Sigmoid colon (tissue), 7 donors: ENCODE measurements at places on chromosomes 3 and 15. TPM values are rescaled to one million over a fixed set of nuclear protein-coding genes. Genes with fewer than 3 reads are reported as not detected.

- no peak for DNase-seq
- no peak overlapping the region for H3K4me3 ChIP-seq
- no peaks in the 10 kb centered on the region for H3K4me1 ChIP-seq
- H3K27me3 ChIP-seq, result no peaks in the 10 kb centered on the region
- H3K36me3 ChIP-seq, result peaks cover 28% of the 10 kb centered on the region
- no peak overlapping the region for H3K27ac ChIP-seq
Observed at GRCh38 chr3:94083261-94083660, 20.4 kb downstream of the NSUN3 start.

GRCh38 chr3:151460228-151460627, 633 bp downstream of the IGSF10 start:
- no peak overlapping the region for H3K27ac ChIP-seq
- DNase-seq, result no peak
- peaks cover 10% of the 10 kb centered on the region for H3K4me1 ChIP-seq
- peak overlapping the region; percentile 61 for H3K4me3 ChIP-seq
- no peaks in the 10 kb centered on the region for H3K27me3 ChIP-seq
- H3K36me3 ChIP-seq, result no peaks in the 10 kb centered on the region

DNA sequence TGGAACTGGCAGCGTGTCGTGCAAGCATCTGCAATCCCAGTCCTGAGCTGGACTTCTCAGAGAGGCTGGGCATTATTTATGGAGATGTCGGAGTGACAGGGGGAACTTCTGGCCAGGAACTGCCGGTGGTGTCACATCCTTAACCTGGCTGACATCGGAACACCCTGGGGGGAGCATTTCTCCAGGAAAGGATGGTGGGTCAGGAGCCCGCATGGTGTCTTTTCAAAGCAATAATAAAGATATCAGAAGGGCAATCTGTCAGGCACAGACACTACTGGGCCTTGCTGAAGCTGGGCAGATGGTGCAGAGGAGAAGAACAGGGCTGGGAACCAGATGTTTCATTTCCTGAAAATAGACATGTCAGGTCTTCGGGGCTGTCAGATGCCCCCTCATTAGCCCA, 133.5 kb downstream of the WNT7A start:
- H3K27me3 ChIP-seq, result peaks cover 12% of the 10 kb centered on the region
- no peaks in the 10 kb centered on the region for H3K36me3 ChIP-seq
- no peak overlapping the region for H3K4me3 ChIP-seq

GRCh38 chr15:50778086-50778485, 12.6 kb upstream of the SPPL2A start:
- no peak overlapping the region for H3K4me3 ChIP-seq
- H3K27ac ChIP-seq, result no peak overlapping the region
- no peak for DNase-seq
- H3K27me3 ChIP-seq, result no peaks in the 10 kb centered on the region
- H3K36me3 ChIP-seq, result no peaks in the 10 kb centered on the region
- H3K4me1 ChIP-seq, result no peaks in the 10 kb centered on the region

DNA sequence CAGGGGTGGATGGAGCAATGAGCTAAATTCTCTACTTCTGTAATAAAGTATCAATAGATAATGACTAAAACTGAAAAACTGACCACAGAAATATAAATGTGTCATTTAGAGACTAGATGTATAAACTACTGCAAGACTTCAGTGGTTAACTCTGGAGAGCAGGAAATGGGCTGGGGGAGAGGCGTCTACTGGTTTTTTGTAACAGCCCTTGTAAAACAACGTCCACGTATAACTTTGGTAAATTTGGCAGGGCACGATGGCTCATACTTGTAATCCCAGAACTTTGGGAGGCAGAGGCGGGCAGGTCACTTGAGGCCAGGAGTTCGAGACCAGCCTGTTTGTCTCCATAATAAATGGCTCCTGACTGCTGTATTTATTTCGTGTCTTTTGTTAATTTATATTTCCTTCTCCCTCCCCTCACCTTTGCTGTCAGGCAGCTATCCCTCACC, 12.5 kb downstream of the RAB27A start:
- no peak overlapping the region for H3K27ac ChIP-seq
- DNase-seq, result no peak

- H3K4me1 ChIP-seq, result no peaks in the 10 kb centered on the region
- peak; percentile 85 for DNase-seq
- H3K36me3 ChIP-seq, result peaks cover 11% of the 10 kb centered on the region
- peak within 1 kb of the TSS; percentile 85 for H3K27ac ChIP-seq
- no peaks in the 10 kb centered on the region for H3K27me3 ChIP-seq
Observed at GRCh38 chr15:90201130-90201943, at the start of gene SEMA4B. TSS of gene SEMA4B (plus strand) at chr15:90201330. CDS start at chr15:90201579, 249 bp downstream.

GRCh38 chr15:79886124-79886523, 10.7 kb downstream of the MTHFS start:
- no peaks in the 10 kb centered on the region for H3K36me3 ChIP-seq
- no peaks in the 10 kb centered on the region for H3K4me1 ChIP-seq
- no peak overlapping the region for H3K27ac ChIP-seq
- no peaks in the 10 kb centered on the region for H3K27me3 ChIP-seq
- DNase-seq, result no peak

The CASR gene
- under 0.01 TPM for total RNA-seq

DNA sequence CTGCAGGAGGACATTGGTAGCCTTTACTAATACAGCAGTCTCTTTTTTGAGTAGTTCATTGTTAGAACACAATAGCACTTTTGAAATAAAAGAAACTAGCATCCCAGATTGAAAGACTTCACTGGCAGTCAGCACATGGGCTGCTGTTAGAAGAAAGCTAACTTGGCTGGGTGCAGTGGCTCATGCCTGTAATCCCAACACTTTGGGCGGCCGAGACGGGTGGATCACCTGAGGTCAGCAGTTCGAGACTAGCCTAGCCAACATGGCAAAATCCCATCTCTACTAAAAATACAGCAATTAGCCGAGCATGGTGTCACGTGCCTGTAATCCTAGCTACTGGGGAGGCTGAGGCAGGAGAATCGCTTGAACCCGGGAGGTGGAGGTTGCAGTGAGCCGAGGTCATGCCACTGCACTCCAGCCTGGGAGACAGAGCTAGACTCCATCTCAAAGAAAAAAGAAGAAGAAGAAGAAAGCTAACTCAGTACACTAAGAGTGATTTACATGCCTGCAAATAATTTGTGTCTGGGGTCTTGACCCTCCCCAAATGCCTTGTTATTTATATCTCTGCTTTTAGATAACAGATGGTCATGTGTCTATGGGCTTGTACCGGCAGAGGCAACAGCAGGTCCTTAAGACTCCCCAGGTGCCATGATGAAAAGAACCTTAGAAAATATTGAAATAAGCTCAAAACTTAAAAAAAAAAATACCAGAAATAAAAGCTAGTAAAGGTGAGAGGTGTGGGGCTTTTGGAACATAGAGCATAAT, 9.7 kb downstream of the TPM1 start:
- peaks cover 42% of the 10 kb centered on the region for H3K36me3 ChIP-seq
- no peaks in the 10 kb centered on the region for H3K27me3 ChIP-seq
- DNase-seq, result no peak
- no peak overlapping the region for H3K4me3 ChIP-seq
- H3K27ac ChIP-seq, result peak overlapping the region; percentile 99
- peaks cover 80% of the 10 kb centered on the region for H3K4me1 ChIP-seq

GRCh38 chr3:194009019-194009418, 126.9 kb upstream of the HES1 start:
- no peaks in the 10 kb centered on the region for H3K27me3 ChIP-seq
- no peak for DNase-seq
- H3K36me3 ChIP-seq, result no peaks in the 10 kb centered on the region
- H3K4me1 ChIP-seq, result peaks cover 3% of the 10 kb centered on the region
- no peak overlapping the region for H3K27ac ChIP-seq

- H3K4me3 ChIP-seq, result no peak overlapping the region
- H3K4me1 ChIP-seq, result no peaks in the 10 kb centered on the region
- no peak for DNase-seq
- H3K27me3 ChIP-seq, result no peaks in the 10 kb centered on the region
- H3K27ac ChIP-seq, result no peak overlapping the region
Observed at GRCh38 chr15:69002783-69003182, 11.7 kb upstream of the NOX5 start.

DNA sequence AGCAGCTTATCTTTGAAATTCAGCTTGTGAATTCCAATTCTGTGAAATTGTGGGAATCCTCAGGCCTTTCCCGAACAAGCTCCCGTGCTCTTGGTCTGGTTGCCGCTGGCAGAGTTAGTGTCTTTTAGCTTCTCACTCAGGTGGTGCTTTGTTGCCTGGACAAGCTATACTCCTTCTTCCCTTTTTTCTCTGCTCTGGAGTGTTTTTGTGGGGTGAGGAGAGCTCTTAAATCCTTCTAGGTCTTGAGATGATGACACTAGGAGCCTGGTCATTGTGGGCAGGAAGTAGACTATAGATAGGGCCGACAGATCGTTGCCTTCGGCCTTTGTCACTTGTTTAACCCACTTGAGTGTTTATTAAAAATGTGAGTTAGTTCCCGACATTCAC, 93.8 kb downstream of the SLCO3A1 start:
- DNase-seq, result no peak
- peaks cover 36% of the 10 kb centered on the region for H3K4me1 ChIP-seq
- H3K36me3 ChIP-seq, result no peaks in the 10 kb centered on the region
- no peaks in the 10 kb centered on the region for H3K27me3 ChIP-seq

The SNTN gene
- total RNA-seq, result not detected

DNA sequence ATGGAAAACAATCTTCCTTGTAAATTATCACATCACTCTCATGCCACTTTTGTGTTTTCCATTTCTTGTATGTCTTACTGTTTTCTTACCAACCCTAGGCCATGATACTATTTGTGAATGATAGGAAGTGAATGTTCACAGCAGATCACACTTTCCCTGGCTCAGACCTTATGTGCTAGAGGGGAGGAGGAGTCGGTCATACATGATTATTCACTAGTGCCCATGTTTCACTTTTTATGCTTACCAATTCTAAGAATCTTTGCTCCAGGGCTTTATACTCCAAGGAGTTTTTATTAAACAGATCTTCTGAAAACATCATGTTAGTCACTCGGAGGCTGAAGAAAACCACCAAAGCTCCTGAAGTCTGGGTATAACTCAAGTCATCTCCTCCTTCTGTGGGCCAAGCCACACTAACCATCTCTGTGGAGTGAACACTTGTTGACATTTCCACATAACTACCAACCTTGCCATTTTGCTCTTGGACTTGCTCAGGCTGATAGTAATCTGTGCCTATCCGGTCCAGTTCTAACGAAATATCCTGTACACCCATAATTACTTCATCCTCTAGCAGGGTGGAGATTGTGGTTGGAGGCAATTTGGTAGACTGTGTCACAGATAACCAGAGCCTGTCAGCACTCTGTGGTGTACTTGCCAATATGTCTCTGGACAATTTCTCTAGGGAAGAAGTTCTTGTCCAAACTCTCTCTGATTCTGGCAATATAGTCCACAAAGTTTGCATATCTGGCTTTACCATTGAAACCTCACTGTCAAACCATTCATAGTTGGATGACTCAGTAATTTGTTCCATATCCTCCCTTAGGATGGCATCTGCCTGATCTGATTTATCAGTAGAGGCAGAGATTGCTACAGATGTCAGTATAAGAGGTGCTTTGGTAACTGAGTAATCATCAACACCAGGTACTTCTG, 76.8 kb downstream of the IMPG2 start:
- peaks cover 4% of the 10 kb centered on the region for H3K4me1 ChIP-seq
- no peak for DNase-seq
- no peaks in the 10 kb centered on the region for H3K36me3 ChIP-seq

- peak overlapping the region; percentile 90 for H3K27ac ChIP-seq
- DNase-seq, result no peak
Observed at GRCh38 chr3:53044371-53044710, 1.5 kb downstream of the SFMBT1 start.

The UTS2B gene
- total RNA-seq, result 0.71 TPM

GRCh38 chr3:152271501-152272236, 2.9 kb downstream of the MBNL1 start:
- H3K4me3 ChIP-seq, result peak overlapping the region; percentile 80
- H3K36me3 ChIP-seq, result no peaks in the 10 kb centered on the region
- no peak for DNase-seq
- H3K4me1 ChIP-seq, result peaks cover 45% of the 10 kb centered on the region
- peak overlapping the region; percentile 99 for H3K27ac ChIP-seq
- no peaks in the 10 kb centered on the region for H3K27me3 ChIP-seq

- H3K36me3 ChIP-seq, result no peaks in the 10 kb centered on the region
- H3K4me1 ChIP-seq, result no peaks in the 10 kb centered on the region
- H3K27me3 ChIP-seq, result no peaks in the 10 kb centered on the region
- H3K4me3 ChIP-seq, result no peak overlapping the region
- no peak overlapping the region for H3K27ac ChIP-seq
- DNase-seq, result no peak
Observed at GRCh38 chr3:45756055-45756454, 40.3 kb downstream of the SLC6A20 start.

DNA sequence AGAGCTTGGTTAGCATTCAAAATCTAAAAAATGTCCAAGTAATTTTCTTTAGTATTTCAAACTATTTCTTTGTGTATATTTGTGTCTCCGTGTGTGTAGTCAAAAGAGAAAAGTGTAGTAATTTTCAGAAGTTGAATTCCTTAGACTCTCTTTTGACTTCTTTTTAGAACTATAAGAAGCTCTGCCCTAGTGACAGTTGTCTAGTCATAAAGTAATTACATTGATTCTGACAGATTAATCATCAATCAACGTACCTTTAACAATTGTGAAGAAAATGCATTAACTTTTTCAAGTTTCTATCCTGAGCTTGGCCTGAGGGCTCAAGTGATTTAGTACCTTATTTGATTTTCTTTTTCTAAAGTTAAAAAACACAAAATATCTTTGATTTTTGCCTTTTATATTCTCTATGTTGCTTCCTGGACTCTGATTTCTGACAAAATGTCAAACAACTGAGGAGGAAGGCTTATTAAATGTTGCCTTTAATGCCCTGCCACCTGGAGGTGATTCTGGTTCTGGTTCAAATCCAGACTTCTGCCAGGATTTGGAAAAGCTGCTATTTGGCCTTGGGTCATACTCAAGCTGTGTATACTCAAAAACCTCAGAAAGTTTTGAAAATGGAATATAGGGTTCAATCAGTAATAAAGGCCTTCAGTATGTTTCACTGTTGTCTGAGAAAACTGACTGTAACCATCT, 653.6 kb downstream of the NSUN3 start:
- no peaks in the 10 kb centered on the region for H3K27me3 ChIP-seq
- H3K4me3 ChIP-seq, result no peak overlapping the region
- no peak for DNase-seq
- no peak overlapping the region for H3K27ac ChIP-seq
- H3K36me3 ChIP-seq, result no peaks in the 10 kb centered on the region
- no peaks in the 10 kb centered on the region for H3K4me1 ChIP-seq

The DPP8 gene
- 40.3 TPM for total RNA-seq

GRCh38 chr3:147377412-147378367, 28.7 kb downstream of the ZIC4 start:
- H3K36me3 ChIP-seq, result no peaks in the 10 kb centered on the region
- no peaks in the 10 kb centered on the region for H3K4me1 ChIP-seq
- DNase-seq, result no peak
- H3K4me3 ChIP-seq, result no peak overlapping the region
- no peak overlapping the region for H3K27ac ChIP-seq
